ENCODE measurements at places on chromosomes 13 and 19.

DNA sequence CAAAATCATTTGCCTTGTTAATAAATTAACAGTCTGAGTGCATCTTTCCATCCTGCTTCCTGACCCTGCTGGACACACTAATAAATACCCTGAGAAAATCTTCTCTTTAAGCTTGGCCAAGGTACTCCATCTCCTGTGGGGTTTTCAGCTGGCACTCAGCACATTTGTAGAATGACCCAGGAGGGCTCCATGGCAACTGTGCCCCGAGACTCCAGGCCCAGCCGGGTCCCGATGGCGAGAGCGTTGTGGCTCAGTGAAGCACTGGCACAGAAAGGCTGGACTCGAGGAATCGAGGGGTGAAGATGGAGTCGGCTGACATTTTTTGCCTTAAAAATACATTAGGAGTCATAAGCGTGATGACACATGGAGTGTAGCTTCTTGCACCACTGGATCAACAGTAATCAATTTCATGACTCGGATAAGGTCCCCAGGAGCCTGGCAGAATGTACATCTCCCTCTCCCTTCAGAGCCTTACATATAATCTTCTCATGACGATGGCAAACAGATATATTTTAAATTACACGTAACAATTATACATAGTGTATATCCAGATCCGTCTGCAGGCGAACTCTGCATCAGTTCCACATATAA is 85.4 kb downstream of the SLC7A1 start:
- no peak for DNase-seq

DNA sequence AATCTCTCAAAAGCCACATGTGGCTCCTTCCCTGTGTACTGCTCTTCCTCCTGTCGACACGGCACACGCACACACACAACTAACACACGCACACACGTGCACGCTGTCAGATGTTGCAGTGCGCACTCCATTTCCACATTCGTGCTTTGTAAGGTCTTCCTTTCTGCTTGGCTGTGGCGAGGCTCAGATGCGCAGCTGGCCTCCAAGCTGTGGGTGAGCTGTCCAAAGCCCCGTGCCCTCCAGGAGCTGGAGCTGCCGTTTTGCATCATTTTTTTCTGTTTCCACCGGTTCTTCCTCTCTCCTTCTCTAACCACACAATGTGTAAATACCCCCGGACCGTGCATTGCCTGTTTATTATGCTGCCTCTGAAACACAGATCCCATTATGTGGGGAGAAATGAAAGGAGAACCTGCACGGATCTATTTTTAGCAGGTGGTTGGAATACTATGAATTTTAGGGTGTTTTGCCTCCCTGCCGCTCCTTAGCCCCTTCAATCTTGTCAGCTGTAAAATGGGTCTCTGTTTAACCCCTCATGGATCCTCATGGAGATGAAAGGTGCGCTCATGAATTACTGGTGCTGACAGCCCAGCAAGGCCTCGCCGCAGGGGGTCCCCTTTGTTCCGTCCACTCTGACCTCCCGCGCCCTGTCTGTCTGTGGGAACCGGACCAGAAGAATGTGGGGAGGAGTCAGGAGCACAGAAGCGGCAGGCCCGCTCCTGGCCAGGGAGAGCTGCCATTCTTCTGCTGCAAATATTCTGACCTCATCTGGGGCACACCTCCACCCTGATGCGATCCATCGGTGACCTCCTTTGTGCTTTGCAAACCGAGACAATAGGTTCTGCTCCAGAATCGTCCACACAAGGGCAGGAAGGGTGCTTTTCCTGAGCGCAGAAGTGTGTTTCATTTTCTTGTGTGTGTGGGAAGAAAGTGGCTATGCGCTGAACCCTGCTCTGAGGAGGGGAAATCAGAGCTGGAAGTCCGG is 137.7 kb downstream of the SOX1 start:
- DNase-seq, result no peak

- DNase-seq, result no peak
Measured at GRCh38 chr19:39568604-39569003, 28.6 kb upstream of the EID2 start.

DNA sequence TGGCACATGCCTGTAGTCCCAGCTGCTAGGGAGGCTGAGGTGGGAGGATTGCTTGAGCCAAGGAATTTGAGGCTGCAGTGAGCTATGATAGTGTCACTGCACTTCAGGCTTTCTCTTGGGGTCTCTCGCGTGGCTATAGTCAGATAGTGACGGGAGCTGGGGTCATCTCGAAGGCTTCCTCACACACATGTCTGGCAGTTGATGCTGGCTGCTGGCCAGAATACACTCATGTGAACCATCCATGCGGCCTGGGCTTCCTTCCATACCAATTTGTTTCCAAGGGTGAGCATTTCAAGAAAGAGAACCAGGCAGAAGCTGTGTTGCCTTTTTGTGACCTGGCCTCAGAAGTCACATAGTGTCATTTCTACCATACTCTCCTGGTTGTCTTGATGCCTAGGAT is 26.4 kb downstream of the LEUTX start:
- DNase-seq, result no peak

DNA sequence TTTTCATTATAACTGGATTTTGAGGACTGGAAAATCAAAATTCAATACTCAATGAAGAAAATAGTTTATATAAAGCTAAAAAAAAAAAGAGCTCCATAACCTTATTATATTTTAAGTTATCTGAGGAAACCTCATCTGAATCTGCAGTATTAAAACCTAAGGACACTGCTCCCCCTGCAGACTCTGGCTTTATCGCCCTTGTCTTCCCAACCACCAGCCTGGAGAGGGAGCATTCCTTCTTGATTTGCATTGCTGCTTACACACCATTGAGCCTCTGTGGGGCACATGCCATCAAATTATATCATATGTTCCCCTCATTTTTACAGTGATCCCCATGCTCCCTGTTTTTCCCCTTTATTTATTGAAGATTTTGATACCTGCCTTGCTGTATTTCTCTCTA is 871.4 kb upstream of the GPC6 start:
- DNase-seq, result no peak

GRCh38 chr13:32642858-32643257 is 56.6 kb downstream of the PDS5B start:
- no peak for DNase-seq

DNA sequence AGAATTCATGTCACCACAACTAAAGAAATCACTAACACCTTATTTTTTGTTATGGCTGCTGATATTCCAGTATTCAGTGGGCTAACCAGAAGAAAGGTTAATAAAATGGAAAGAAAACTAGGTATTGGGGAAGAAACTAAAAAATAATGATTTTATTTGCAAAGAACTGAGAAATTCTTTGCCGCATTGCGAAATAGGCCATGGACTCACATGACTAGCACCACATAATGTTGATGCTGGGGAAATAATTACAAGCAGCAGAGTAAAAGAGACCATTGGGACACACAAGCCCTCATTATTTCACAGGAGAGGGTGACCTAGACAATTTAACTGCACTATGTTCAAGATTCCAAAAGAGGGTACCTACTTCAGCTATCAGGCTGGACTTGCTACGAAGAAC is 1411.5 kb downstream of the SLITRK5 start:
- DNase-seq, result no peak

DNA sequence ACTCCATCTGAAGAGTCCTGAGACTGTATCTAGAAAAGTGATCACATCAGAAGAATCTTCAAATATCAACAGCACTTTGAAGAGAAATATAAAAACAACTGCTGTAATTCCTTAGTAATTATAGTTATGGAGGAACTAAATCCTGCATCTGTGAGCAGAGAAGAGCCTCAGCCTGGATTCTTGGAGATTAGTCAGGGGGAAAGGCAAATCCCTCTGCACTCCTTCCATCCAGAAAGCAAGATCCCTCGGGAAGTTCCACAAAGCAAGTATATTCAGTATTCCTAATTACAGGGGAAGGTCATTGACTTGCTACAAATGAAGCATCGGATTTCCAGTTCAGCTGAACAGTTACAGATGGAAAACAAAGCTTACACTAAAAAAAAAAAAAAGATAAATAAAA is 256.6 kb upstream of the IPO5 start:
- no peak for DNase-seq

- DNase-seq, result no peak
Measured at GRCh38 chr19:10776900-10777650, 58.9 kb downstream of the TMED1 start.

DNA sequence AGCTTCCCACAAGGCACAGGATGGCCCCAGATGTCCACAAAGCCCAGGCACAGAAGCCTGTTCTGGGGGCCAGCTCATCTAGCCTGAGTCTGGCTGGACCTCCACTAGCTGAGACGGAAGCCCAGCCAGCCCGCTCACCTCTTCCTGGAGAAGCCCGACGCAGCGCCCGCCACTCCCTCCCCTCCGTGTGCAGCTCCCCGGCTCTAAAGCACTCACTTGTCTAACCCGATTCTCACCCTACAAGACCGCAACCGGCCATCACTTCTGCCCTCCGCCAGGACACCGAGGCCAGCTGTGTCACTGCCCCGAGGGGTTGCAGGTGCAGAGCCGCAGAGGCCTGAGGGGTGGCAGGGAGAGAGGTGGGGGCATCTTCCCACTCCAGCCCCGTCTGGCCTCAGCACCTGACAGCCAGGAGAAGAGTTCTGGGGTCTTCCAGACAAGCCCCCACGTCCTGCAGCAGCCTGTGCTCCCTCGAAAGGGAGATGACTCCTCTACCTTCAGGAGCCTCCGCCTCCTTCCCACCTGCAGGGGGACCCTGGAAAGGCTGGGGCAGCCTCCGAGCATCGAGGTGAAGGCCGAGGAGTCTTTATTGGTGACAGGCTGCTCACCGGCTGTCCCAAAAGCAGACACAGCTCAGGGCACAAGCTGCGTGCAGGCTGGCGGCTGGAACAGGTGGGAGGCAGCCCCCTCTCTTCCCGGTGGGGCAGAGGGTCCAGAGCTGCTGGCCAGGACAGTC is 5.9 kb upstream of the DIRAS1 start:
- DNase-seq, result no peak

DNA sequence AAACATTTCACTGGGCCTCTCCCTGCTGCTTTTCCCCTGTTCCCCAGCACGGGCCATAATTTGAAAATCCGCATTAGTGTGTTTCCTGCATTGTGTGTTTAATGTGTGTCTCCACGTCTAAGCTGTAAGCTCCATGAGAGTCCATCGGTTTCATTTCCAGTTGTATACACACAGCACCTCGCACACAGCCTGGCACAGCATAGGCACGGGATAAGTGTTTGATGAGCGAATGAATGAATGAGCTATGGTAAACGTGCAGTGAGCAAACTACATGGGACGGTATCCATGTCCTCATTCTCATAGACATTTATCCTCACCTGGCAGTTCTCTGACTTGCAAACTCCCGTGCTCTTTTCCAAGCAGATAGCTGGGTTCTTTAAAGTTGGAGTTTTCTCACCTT is 106.1 kb downstream of the RAB20 start:
- no peak for DNase-seq

DNA sequence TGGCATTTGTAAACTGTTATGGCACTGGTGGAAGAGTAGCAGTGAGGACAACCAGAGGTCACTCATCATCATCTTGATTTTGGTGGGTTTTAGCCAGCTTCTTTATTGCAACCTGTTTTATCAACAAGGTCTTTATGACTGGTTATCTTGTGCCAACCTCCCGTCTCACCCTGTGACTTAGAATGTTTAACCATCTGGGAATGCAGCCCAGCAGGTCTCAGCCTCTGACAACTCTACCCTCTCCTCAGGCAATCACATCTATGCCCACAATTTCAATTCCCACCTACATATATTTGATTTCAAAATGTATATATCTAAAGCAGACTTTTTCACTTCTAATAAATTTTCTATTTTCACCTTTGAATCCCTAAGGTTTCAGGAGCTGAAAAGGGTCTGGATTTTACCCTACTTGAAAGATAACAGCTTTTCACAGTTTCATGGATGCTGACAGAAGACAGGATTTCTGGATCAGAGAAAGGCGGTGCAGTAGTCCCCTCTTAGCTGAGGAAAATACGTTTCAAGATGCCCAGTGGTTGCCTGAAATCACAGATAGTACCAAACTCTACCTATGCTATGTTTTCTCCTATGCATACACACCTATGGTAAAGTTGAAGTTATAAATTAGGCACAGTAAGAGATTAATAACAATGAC is 1171.8 kb downstream of the DIAPH3 start:
- no peak for DNase-seq

- no peak for DNase-seq
Measured at GRCh38 chr13:39536274-39536673, 66.7 kb downstream of the LHFPL6 start.
